ENCODE measurements at places on chromosomes 12 and 14.
A peak's percentile ranks its signal among the peaks of the same experiment; 100 is the strongest.

DNA sequence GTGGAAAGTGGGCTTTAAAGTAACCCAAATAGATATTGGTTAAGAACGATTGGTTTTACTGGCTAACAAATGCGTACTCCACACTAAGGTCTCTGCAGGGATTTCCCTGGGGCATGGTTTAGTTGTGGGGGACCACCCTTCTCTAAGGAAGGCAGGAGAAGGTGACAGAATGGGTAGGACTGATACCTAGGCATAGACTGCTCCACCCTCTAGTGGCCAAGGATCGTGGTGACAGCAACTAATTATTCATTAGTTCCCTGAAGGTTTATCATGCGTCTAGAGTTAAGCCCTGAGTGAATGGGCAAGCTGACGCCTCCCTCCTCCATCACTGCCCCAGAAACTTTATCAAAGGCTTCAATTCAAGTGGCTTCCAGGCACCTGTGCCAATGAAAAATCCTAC, 9.1 kb downstream of the FAM181A start:
- DNase-seq = peak; percentile 61

DNA sequence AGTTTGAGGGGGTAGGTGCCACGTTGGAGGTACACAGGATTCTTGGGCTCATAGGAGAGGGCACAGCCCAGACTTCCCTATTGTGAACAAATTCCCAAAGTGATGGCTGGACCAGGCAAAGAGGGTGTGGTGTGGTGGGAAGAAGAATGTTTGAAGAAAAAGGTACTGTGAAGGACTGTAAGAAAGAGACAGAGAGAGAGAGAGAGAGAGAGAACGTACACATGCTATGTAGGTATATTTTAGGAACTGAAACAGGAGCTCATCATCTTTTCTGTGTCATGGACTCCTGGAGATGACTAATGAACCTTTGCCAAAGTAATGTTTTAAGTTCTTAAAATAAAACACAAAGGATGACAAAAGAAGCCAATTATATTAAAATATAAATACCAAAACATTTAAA, 24.5 kb downstream of the SLC17A8 start:
- no peak for DNase-seq

DNA sequence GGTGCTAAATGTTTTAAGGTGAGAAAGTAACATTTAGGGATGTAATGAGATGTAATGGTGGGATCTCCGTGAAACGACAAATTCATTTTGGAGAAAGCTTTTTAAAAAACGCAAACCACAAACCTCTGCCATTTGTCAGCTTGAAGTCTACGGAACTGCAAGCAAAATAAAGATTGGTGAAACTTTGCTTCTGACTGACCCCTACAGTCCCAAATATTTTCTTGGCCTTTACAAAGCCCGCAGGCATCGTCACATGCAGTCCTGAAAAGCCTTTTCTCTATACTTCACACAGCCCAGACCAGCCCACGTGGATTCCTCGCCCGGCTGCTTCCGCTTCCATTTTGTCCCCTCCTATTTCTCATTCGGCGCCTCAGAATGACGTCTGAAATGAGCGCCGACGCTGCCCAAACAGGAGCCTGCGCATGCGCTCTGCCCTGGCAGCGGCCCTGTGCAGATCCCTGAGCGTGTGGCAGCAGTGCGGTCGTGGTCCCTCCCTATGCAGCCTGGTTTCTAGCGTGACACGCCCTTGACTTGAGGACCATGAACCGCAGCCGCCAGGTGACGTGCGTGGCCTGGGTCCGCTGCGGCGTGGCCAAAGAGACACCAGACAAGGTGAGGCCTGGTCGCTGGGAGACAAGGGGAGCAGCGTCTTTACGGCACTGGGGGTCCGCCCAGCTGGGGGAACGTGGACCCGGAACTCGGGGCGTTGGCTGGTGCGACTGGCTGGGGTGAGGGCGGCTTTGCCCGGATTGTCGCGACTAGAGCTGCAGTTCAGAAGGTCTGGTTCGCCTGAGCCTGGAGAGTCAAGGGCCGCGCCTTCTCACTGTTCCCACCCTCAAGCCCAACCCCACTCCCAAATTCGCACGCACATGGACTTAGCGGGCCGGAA, at the start of gene PWP1:
PWP1 (plus strand) TSS at position 440 of the 889 bp plus-strand sequence; CDS start at position 541, 101 bp downstream.
- DNase-seq = peak; percentile 94

GRCh38 chr12:45590646-45591045, 138.9 kb upstream of the ARID2 start:
- DNase-seq = no peak

GRCh38 chr12:105766029-105766428, 372.7 kb downstream of the NUAK1 start:
- no peak for DNase-seq

DNA sequence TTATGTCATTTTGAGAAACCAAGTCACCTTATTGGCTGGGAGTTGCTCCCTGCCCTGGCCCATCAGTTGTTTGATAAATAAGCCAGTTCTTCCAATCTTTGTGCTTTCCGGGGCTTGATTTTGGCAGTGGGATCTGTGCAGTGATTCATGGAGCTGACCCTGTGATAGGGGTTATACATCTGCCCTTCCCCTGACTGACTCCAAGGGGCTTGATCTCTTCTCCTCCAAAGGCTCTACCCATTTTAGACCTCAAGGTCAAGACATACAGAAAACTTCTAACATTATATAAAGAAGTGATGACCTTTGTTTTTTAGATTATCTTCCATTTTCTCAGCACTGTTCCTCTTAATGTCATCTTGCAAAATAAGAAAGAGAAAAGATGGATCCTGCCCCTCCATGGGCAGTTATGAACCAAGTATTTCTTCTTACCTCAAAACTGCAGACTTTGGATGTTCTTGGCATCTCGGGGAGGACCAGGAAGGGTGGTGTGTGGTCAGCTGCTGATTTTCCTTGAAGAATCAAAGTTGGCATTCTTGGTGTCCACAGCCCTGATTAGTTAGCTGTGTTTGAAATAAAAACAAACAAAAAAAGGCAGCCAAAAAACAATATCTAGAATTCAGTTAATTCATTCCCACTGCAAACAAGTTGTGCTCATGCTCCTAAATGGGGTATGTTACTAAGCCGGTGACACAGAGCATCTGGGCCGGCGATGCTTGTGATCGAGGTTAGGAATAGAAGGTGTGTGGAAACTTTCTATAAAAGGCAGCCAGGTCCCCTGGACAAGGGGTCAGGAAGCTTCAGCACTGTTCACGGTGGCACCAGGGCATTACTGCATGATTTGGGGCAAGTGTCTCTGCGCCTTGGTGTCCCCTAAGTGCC, 120.2 kb downstream of the SAMD4A start:
- no peak for DNase-seq
